ENCODE measurements at places on chromosomes 1 and 21.

DNA sequence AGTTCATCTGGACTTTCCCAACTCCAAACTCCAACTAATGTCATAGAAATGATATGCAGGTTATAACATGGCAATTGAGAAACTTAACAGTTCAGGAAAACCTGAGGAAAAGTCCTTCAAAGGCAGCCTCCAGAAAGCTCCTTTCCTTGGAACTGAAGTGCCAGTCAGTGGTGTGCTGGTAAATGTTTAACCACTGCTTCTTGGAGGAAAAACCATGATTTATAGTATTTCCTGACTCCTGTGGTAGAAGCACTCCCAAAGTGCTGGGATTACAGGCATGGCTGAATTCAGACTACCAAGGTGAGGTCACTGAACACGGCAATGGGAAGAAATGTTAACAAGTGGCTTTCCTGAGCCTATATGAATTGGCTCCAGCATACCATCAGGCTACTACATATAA is 26.7 kb upstream of the ZNHIT6 start:
- DNase-seq = no peak

DNA sequence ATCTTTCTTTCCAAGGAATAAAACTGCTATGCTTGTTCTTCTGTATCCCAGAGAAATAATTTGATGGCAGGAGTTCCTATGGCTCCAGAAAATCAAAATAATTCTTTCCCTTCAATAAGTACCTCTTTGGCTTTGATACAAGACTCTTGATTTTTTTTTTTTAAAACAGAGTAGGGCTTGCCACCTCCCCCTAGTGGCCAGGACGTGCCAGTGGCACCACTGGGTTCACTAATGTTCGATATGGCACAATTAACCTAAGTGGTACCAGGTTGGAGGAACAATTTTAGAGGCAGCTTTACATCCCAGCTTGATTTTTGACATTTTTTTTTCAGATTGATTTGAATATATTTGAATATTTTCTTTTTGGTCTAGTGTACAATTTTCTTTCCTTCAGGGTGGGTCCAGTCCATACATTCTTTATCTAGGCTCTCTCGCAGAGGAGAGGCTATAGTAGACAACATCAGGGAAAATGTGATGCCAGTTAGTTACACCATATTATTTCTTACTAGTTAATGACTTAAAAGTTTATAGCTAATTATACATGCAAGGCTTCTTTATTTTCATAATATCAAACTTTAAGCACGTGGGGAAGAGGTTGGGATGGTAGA is 330.9 kb downstream of the S1PR1 start:
- DNase-seq = peak; percentile 50

DNA sequence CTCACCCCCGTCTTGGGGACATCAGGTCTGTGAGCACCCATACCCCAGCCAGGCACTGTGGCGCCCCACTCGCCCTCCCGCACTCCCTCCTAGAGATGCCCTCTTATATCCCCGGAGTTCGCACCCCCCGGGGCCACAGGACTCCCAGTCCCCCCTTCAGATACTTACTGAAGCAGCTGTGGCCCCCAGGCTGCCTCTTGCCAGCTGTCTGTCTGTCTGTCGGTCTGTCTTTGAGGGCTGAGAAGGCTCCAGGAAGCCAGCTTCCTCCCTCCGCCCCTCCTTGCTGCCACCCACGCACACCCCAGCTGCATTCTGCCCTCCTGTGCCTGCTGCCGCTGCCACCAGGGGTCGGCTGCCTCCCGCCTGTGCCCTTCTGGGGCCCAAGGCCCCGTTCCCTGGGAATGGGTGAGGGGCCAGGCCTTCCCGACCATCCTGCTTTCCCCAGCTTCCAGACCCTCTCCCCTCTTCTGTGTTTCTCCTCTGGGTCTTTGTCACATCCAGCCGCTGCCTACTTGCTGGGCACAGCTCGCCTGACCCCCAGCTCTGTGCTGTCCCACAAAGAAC is at the start of gene PTPN7:
Gene PTPN7, minus strand, starts transcription at position 226 of the 564 bp plus-strand sequence. CDS start 1,200 bp downstream, outside the sequence.
- DNase-seq = peak; percentile 24

DNA sequence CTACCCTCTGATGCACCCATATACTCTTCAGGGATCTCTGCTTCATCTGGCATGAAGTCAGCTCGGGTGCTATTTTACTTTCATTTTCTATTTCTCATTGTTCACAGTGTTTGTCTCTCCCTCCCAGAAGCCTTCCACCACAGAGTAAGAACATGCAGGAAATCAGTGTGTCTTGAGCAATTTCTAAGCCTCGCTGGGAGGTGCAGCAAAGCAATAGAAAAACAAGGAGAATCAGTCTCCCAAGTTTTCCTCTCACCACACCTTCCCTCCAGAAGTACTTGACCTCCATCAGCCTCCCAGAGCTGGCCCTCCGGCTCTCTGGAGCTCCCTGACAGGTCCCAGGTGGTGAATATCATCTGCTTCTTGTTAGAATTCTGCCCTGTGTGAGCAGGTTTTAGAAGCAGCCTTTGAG is 594.7 kb upstream of the CAMK1G start:
- no peak for DNase-seq

DNA sequence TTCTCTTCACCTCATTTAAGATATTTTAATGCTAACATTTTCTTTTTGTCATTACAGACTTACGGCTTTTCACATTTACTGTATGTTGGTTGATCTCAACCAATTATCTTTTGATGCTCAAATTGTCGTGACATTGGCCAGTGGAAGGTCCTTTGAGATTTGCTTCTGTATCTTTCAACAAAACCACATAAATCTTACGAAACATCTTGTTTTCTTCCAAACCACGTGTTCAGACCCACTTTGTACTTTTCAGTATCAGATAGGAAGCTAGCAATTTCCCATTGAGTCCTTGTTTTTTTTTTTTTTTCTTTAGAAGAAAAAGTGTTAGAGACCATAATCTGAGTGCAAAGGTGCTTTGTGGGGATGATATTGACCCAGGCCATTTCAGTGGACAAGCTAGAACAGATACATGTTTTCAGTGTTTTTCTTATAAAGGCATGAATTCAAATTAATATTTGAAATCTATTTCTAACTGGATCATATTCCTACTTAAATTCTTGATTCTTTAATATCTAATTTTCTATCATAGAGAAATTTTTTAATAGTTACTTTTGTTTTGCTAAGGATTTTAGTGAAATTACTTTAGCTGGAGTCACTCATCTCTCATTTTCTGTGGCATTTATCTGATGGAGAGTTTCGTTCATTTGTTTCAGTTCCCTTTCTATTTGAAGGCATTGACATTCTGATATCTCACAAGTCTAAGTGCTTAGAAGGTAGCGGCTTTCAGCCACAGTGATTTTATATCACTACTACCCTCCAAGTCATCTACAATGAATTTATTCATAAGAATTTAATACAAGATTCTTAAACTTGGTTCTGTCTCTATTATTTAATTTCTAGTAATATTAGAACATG is 26.7 kb downstream of the ATG4C start:
- DNase-seq = no peak

GRCh38 chr1:11538886-11539285 is 59.9 kb downstream of the DISP3 start:
- no peak for DNase-seq

DNA sequence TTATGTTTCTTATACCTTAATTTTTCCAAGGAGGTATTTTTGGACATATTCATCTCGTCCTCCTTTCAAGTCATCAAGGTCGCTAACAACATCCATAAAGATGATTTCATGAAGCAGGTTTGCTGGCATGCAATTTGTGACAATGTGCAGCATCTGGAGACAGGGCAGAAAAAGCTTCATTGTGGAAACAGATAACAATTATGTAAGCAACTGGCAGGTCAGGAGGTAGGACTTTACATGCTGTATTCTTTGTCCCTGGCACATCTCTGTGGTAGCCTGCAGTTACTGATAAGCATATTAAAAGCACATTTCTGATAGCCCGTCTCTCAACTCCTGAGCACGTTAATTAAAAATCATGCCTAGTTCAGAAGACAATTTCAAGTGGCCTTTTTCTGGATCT is 156.8 kb downstream of the LEPR start:
- no peak for DNase-seq

Data from iPS-NIHi11 (cell line).